ENCODE measurements at places on chromosomes 12 and 14.

GRCh38 chr14:76465664-76466063 is 89.7 kb downstream of the ESRRB start:
- DNase-seq, result no peak

DNA sequence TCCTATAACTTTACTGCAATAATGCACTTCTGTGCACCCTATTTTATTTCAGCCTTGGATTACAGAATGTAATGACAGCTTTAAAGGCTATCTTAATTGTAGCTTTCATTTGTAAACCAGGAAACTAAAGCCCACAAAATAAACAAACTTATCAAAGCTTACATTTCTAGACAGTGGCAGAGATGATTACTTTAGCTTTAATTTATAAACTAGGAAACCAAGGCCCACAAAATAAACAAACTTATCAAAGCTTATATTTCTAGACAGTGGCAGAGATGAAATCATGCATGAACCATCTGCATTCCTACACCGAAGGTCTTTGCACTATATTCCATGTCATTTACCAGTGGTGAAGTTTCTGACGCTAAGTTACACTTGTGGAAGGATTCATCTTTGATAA is 74.4 kb downstream of the PRKD1 start:
- no peak for DNase-seq

DNA sequence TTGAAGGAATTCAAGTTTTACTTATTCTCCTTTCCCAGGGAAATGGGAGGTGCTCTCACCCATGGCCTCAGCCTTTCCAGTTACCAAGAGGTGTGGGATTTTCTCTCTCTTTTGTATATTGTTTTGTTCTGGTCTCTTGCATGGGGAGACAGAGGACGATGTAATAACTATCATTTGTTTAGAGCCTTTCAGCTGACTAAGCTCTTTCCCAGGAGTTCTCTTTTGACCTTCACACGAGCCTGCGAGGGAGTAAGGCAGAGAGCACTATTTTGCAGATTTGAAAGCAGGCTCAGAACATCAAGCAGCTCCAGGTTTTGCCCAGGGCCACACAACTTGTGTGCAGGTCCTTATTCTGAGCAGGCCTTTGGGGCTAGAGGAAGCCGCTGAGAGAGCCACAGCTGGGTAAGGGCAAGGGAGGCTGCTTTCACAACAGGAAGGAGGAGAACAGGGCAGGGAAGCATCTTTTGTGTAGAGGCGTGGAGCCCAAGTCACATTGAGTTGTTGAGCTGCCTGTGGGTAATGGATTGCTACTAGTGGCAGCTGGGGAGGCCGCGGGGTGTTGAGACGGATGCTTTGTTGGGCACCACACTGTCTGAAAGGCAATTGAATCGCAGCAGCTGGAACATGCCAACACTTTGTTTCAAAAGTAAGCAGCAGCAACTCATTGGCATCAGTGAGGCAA is 116.2 kb downstream of the PRMT8 start:
- DNase-seq, result no peak

DNA sequence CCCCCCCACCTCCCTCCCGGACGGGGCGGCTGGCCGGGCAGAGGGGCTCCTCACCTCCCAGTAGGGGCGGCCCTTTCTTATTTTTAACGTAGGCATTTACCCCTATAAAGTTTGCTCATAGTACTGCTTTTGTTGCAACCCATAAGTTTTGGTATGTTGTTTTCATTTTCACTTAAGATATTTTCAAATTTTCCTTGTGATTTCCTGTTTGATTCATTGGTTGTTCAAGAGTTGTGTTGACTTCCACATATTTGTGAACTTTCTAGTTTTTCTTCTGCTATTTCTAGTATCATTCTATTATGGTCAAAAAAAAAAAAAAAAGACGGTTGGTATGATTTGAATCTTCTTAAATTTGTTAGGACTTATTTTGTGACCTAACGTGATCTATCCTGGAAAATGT is 6.5 kb downstream of the NOXRED1 start:
- DNase-seq, result no peak

- DNase-seq, result no peak
These were observed 102.8 kb upstream of the BCAT1 start for GRCh38 chr12:25051656-25052195.

- DNase-seq, result no peak
These were observed 5.6 kb downstream of the LTA4H start for GRCh38 chr12:96029826-96030225.

GRCh38 chr12:50101663-50102062 is 2.1 kb upstream of the GPD1 start:
- DNase-seq, result peak; percentile 55

GRCh38 chr12:118145113-118145797 is 9.3 kb downstream of the PEBP1 start:
- no peak for DNase-seq

- no peak for DNase-seq
These were observed 50.9 kb upstream of the BCL7A start for GRCh38 chr12:121970581-121971300.

GRCh38 chr14:54355698-54356097 is 41.1 kb upstream of the CDKN3 start:
- peak; percentile 17 for DNase-seq

DNA sequence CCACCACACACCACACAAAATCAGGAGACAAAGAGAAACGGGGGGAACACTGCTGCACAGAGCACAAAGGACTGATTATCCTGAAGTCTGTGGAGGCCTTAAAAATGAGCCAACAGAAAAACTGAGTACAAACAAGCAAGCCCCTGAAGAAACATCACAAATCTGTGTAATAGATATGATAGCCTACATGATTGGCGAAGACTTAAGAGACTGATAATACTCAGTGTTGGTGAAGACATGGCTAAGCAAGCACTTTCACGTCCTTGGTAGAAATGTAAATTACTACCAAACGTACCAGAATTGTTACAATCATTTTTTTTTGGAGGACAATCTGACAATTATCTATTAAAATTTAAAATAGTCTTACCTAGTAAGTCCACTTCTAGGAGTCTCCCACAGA is 74.6 kb downstream of the NINJ2 start:
- DNase-seq, result no peak

GRCh38 chr14:21680072-21680471 is 6.5 kb upstream of the OR4E1 start:
- peak; percentile 4 for DNase-seq

GRCh38 chr12:103879048-103879692 is 38.1 kb upstream of the NT5DC3 start:
- DNase-seq, result no peak

- DNase-seq, result no peak
These were observed 27.3 kb upstream of the KLRF1 start for GRCh38 chr12:9799961-9800360.

GRCh38 chr14:68471029-68471963 is 321.6 kb downstream of the ZFP36L1 start:
- DNase-seq, result no peak

DNA sequence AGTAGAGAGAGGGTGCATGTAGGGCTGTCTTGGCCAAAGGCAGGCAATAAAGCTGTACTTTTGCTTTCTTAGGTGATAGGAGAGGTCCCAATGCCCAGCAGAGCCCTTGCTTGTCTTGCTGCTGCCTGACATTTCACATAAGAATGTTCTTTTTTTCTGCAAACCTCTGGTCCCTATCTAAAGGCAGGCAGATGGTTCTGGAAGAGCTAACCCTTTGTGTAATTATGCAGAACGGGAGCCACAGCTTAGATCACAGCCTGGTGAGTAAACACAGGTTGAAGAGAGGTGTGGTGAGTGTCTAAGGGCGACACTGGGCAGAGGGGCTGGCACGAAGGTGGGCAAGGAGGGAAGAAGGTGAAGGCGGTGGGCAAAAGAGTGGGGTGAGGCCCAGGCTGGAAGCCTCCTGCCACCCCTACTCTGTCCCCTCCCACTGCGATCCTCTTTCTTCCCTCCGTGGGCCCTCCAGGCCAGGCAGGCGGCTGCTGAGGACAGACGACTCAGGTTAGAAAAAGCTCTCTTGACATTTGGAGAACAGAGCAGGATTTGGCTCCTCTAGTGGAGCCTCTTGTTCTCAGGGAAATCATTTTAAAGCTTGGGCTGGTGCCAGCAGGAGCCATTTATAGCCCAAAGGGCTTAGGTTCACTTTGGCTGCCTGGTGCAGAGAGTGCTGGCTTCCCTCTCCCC is 42.8 kb downstream of the PRMT8 start:
- DNase-seq, result peak; percentile 6

DNA sequence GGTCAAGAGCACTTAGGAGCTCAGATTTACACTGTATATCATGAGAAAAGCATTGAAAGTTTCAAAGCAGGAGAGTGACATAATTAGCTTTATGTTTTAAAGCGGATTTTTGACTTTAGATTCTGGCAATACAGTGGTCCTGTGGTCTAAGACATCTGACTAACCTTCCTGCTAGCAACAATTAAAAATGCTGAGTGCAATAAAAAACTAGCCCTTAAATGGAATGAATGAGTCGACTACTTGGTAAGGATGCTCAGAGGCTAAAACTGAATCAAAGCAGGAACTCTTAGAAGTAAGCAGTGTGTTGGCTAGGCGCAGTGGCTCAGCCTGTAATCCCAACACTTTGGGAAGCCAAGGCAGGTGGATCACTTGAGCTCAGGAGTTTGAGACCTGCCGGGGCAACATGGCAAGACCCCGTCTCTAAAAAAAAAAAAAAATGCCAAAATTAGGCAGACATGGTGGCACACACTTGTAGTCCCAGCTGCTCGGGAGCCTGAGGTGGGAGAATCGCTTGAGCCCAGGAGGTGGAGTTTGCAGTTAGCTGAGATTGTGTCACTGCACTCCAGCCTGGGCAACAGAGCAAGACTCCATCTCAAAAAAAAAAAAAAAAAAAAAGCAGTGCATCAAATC is 18.9 kb downstream of the BICD1 start:
- DNase-seq, result peak; percentile 82

GRCh38 chr12:14910090-14910915 is 24.6 kb upstream of the MGP start:
- DNase-seq, result no peak

- no peak for DNase-seq
These were observed 88.4 kb upstream of the TMEM132C start for GRCh38 chr12:128178565-128178964.

DNA sequence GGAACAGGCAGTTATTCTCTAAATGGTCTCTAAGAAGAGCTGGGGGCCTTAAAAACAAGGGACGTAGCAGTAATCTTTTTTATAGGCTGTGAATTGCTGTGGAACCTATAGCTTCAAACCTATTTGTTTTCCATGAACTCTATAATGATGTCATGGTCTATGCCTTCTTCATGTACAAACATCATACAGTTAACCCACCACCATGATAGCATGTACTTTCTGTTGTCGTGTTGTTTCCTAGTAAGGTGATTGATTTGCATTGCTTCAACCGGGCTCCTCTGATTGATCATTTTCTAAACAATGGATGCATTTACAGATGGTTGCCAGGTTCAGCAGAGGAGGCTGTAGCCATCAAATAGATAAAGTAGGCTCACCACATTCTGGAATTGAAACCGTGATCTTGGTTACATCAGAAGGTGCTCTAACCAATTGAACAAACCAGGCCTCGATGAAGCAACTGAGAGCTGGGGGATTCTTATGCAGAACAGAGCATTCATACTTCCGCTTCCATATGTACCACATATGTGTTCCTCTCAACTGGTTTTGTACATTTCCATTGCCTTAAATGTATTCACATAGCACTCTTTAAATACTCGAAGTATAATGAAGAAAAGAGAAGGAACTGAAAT is 25.6 kb upstream of the PCNX1 start:
- no peak for DNase-seq

GRCh38 chr14:73878436-73878835 is 8.2 kb upstream of the ZNF410 start:
- no peak for DNase-seq

DNA sequence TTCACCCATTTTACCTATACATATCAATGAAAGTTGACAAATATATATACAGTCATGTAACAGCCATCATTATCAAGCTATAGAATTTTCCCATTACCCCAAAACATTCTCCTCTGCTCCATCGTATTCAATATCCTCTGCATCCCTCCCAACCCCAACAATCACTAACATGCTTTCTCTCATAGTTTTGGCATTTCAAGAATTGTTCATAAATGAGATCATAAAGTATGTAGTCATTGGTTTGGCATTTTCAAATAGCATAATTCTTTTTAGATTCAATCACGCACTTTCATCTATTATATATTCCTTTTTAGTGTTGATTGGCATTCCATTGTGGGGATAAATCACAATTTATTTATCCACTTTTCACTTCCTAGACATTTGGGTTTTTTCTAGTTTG is 866.0 kb upstream of the TMEM132C start:
- peak; percentile 73 for DNase-seq

GRCh38 chr12:83225806-83226205 is 539.1 kb downstream of the TMTC2 start:
- no peak for DNase-seq

DNA sequence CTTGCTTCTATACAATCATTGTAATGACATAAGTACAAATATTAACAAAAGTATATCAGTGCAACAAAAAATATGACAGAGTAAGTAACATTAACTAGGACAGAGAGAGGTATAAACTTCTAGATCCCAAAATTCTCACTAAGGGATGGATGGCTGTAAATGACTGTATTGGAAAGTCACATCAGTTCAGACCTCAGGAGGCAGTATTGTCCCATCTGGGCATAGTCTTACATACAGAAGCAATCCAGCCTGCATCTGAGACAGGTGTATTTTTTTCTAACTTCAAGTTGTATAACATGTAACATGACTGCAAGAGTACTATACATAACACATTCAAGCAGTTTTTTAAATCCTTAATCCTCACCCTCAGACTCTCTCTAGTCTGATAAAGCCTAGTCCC is 99.0 kb downstream of the GARIN6 start:
- DNase-seq, result no peak

- peak; percentile 59 for DNase-seq
These were observed 23.7 kb downstream of the PLXNC1 start for GRCh38 chr12:94172031-94172430.
